Renal cortex interstitium (tissue), 15 donors: ENCODE measurements at places on chromosomes 5 and 9. TPM values are rescaled to one million over a fixed set of nuclear protein-coding genes. Genes with fewer than 3 reads are reported as not detected.

GRCh38 chr9:100020121-100020795 lies 78.5 kb downstream of the ERP44 start:
- DNase-seq, result no peak

Gene CMYA5
- 20.6 TPM for polyA plus RNA-seq

DNA sequence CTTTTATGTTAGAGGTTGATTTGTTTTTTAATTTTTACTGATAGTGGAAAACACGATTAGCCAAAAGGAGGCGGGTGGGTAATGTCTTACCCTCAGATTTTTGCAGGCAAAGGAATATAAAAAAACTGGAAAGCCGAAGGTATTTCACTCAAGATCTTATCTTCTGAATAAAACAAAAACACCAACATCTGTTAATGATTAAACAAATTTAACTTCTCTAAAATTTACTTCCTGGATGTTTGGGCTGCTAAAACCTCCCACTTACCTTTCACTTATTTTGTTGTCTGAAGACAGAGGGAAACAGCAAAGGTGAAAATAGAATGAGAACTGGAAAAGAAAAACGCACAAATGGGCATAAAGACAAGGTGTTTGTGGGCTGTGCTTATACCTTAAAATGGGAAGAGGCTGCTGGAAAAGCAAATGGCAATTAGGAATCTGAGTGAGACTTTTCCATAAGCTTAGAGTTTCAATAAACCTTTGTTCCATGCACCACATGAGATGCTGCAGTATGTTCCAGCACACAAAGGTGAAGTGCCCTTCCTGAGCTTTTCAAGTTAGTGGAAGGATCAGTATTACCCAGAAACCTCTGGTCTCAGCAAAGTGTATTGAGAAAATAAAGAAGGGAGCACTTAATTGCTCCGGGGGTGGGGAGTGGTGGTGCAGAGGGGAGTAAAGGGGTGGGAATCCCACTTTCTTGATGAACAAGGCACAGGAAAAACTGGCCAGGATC lies 298.3 kb downstream of the BNC2 start:
- DNase-seq, result no peak

DNA sequence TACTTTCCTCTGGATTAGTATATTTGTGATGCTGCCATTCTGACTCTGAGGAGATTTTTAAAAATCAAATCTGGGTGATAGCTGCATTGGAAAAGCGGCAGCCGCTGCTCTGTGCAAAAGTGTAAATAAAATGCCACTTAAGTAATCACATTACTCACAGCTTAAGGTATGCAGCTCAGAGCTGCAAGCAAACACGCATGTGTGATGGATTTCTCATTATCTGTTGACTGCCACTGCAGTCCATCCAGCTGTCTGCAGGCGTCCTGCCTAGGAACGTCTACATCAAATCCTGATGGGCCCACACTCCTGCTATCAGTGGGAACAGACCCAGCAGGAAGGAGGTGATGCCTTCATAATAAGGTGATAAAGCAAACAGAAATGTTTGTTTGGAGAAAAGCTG lies 216.9 kb downstream of the SPOCK1 start:
- DNase-seq, result no peak

Gene PCDHA5
- polyA plus RNA-seq, result 0.06 TPM
